ENCODE measurements at places on chromosomes 6 and 20.

DNA sequence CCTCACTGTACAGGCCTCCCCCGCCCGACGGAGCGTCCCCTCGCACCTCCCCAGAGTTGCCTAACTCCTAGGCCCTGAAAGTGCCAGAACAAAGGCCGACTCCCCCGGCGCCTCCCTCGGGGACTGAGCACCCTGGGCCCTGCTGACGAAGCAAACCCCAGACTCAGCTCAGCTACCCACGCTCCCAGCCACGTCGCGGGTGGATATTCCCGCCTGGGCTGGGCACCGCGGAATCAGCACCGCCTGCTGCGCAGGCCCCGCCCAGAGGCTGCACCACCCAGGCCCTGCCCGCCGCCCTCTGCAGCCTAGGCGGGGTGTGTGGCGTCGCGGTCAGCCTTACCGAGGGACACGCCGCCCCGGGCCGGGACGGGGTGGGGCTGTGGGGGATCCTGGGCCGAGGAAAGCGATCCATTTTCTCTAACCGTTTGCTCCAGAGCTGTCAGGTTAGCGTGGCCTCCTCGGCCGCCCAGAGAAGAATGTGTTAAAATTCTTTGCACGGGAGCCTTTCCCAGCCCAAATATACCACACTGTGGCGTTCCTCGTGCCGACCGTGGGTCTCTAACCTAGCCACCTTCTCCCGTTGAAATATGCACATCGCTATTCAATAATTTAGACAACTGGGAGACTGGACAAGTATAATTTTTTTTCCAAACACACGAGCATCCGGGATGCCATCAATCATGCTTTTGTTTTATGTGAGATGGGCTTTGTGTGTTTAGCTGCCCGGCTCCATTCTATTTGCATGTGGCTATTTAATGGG lies 31.4 kb downstream of the TFAP2A start:
- DNase-seq = no peak

DNA sequence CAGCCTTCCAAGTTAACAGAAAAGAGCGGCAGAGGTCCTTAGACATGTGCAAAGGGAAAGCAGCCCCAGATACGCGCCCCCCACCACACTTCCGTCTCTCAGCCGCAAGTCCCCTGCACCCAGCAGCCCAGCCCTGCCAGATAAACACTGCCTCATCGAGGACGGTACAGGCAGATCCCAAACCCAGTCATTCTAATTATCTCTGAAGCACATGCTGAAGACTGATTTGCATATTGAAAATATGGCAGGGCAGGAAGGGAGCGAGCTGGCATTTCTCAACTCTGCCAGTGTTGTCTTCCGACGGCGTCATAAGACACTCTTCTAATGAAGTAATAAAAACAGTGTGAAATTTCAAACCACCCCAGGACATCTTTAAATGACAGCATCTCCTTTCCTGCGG lies 122.8 kb upstream of the CDH4 start:
- DNase-seq = no peak

DNA sequence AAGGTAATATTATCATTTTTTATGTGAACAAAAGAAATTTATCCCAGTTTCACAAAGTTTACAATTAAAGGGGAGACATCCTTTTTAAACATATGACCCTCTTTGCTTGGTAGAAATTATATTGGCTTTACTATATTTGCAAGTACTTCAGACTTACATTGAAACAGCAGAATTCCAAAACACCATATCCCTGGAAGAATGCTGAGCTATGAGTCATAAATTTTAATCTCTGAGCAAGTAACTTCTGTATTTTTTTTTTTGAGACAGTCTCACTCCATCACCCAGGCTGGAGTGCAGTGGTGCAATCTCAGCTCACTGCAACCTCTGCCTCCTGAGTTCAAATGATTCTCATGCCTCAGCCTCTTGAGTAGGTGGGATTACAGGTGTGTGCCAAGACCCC lies 240.4 kb downstream of the TBC1D32 start:
- DNase-seq = no peak

- DNase-seq = no peak
Measured at GRCh38 chr6:12653486-12653885, 63.1 kb upstream of the PHACTR1 start.

DNA sequence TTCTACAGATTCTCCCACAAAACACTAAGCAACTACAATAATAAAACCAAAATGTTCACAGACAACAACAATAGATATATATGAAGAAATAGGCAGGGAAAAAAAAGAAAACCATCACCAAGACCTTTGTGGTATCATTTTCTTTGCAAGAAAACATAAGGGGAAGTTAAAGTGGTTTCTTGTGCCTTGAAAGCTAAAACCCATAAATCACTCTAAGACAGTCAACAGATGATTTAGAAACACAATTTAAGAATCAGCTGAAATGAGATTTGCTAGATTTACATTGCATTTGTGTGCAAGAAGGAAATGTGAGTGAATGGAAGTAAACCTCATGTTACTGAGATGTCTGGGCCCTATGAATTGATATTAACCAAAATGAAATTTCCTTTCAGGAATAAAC lies 1265.4 kb upstream of the GJE1 start:
- no peak for DNase-seq

GRCh38 chr20:49892260-49892659 lies 23.1 kb downstream of the SPATA2 start:
- DNase-seq = no peak

DNA sequence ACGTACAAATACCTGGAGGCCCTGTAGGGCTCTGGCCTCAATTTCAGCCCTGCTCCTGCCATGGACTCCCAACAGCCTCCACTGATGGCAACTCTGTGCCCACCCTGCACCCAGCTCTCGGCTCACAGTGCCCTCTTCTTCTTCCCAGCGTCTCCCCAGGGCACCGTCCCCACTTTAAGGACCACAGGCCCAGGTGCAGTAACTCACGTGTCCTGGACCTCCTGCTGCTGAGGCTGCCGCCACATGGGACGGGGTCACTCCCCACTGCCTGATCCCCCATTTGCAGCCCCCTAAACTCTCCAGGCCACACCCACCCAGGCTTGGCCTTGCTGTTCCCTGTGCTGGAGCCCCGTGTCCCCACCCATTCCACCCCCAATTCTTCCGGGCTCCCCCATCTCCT lies 223.4 kb downstream of the PREX1 start:
- DNase-seq = no peak

GRCh38 chr6:43924222-43924702 lies 154.3 kb downstream of the VEGFA start:
- peak; percentile 57 for DNase-seq

GRCh38 chr6:22958677-22959076 lies 389.3 kb downstream of the HDGFL1 start:
- DNase-seq = no peak

- DNase-seq = no peak
Measured at GRCh38 chr6:51265426-51265825, 446.8 kb downstream of the TFAP2B start.

DNA sequence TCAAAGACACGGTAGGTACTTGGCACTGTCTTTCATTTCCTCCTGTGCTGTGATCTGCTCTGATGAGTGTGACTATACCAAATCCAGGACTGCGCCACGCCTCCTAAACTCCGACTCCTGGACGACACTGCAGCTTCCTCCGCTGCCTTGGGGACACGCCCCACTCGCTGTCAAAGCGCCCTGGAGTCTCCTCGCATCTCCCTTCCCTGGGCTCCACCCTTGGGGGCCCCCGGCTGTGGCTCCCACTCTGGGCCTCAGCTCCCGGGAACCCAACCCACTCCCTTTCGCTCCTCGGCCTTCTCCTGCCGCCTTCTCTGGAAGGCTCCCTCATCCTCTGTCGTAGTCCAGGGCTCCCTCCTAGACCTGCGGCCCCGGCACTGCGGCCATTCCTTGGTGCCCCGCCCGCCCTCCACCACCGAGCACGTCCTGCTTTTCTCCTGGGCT lies 61.2 kb downstream of the RSPH3 start:
- no peak for DNase-seq

GRCh38 chr6:121333196-121333595 lies 1.1 kb downstream of the TBC1D32 start:
- no peak for DNase-seq

- no peak for DNase-seq
Measured at GRCh38 chr20:834151-834746, 734 bp downstream of the FAM110A start.

GRCh38 chr20:60365064-60365666 lies 406.9 kb downstream of the CDH26 start:
- no peak for DNase-seq

DNA sequence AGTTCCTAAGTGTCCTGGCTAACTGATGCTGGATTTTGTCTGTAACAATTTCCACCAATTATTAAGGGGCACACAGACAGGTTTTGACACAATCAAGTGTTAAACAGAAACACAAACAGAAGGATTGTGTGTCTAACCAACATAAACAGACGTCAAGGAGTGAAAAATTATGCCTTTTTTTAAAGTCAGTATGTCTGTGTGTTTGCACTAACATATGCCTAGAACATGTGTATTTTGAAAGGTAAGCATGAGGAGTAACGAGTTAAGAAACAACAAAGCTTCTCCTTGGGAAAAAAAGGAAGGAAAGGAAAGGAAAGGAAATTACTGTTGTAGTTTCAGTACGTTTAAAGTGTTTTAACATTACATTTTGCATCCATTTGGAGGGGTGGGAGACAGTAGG lies 466.3 kb upstream of the ID4 start:
- no peak for DNase-seq

GRCh38 chr6:36297511-36297910 lies 27.7 kb downstream of the PNPLA1 start:
- no peak for DNase-seq

DNA sequence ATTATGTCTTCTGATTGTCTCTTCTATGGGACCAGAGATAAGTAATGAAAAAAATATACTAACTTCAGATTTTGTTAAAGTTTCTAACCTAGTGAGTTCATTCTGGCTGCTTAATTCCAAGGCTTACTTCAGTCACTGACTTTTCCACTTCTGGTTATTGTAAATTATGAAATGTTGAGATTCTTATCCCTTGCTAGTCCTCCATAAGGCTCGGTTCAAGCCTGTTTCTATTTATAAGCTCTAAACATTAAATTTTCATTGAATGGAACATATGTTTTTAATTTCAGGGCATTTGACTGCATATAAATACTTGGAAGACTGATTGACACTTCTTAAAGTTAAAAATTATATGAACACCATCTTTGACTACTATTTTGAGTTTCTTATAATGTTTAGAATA lies 23.6 kb upstream of the NKAIN2 start:
- DNase-seq = no peak

- DNase-seq = no peak
Measured at GRCh38 chr6:22829070-22829469, 259.7 kb downstream of the HDGFL1 start.

GRCh38 chr6:14699803-14700601 lies 545.9 kb upstream of the JARID2 start:
- no peak for DNase-seq

- peak; percentile 66 for DNase-seq
Measured at GRCh38 chr6:30219244-30219643, 6.0 kb upstream of the TRIM26 start.

GRCh38 chr20:39047417-39047985 lies 85.4 kb downstream of the DHX35 start:
- DNase-seq = no peak

DNA sequence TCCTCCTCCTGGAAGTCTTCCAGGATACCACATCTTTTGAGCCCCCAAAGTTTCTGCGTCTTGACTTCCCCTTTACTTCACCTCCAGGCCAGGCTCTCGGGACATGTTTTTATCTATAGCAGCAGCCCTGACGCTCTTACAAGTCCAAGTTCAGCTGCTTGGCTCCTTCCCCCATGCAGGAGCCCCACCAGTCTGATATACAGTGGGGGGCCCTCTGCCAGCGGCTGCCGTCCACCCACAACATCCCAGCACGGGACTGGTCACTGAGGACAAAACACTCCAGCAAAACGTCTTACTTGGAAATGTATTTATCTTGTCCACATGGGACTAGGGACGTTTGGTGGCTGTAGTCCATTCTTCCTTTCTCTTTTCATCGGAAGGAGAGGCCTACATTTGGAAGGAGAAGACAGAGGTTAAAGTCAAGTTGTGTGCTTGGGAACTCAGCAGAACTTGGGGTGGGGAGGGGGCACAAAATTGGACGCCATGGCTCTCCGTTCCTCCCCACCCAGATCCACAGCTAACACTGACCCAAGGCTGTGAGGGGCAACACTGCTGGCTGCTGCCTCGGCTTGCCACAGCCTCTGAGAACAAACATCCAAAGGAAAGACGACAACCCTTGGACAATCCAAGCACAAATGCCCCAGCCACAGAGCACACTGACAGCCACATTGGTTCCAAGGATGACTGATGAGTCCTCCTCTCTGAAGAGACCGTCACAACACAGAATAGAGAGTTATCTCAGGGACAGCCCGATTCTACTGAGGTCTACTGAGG lies 79.2 kb downstream of the PRND start:
- no peak for DNase-seq

DNA sequence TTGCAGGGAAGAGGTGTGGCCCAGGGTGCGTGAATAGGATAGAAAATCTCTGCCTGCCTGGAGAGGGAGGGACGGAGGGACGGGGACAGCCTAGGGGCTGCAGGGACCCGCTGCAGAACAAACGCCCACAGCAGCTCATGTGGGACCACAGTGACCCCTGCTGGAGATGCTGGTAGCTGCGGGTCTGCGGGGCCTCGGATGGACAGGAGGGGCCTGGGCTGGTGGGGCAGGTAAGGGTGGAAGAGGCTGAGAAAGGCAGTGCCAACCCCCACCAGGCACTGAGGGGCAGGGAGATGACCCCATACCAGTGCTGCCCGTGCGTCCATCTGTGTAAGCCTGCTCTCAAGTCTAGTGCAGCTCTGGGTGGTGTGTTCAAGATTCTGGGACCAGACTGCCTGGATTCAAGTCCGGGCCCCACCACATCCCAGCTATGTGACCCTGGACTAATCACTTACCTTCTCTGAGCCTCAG lies 39.4 kb downstream of the KIAA1755 start:
- DNase-seq = peak; percentile 90

GRCh38 chr6:138197570-138197969 lies 20.7 kb downstream of the PBOV1 start:
- no peak for DNase-seq

GRCh38 chr6:113050979-113051378 lies 703.8 kb downstream of the RFPL4B start:
- no peak for DNase-seq

- DNase-seq = no peak
Measured at GRCh38 chr20:59451641-59452040, 151.2 kb downstream of the EDN3 start.

DNA sequence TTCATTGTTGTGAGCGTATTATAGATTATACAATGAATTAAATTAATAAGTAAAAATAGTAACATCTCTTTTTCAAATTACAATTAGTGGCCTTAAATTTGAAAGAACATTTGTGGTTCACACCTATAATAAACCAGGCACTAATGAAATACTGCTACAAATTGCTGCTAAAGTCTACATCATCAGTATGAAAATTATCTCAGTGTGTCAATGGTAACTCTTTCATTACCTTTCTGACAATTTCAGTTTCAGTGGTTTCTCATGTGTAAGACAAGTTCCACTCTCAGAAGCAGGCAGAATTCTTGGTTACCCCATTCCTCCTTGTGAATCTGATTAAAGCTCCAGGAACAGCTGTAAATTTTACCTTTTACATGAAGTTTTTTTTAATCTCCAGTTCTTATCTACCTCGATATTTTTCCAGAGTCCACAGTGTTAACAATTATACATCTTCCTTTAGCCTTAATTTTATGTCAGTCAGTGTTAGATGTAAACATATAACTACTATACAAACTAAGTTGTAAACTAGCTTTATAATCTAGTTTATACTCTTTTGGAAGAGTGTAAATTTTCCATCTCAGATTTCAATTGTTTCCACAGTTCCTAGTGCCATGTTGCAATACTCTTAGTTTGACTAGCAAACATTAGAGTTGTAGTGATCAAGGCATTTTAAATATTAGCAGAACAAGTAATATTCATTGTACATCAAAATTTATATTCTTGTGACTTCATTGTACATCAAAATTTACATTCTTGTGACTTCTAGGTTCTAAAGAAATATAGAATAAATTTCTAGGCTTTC lies 1038.4 kb downstream of the EPHA7 start:
- no peak for DNase-seq

- no peak for DNase-seq
Measured at GRCh38 chr6:156955494-156956183, 178.5 kb downstream of the ARID1B start.
